GM12878 (cell line): ENCODE measurements at places on chromosomes 3 and 15.

DNA sequence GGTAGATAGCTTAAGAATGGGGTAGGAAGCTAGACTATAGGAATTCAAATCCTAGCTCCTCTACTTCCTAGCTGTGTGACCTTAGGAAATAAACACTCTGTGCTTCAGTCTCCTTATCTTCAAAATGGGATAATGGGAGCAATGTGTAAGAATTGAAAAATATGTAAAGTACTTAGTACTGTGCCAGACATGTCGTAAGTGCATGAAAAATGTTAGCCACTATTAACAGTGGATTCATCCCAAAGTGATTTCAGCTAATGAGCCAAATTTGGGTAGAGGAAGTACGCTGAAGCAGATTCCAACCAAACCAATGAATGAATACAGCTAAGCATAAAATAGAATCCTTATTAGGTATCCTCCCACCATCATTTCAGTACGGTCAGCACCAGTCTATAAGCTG lies 192.1 kb downstream of the RORA start:
- DNase-seq, result no peak

- no peak for DNase-seq
These were observed 3.0 kb upstream of the MAP1A start for GRCh38 chr15:43514241-43515057.

DNA sequence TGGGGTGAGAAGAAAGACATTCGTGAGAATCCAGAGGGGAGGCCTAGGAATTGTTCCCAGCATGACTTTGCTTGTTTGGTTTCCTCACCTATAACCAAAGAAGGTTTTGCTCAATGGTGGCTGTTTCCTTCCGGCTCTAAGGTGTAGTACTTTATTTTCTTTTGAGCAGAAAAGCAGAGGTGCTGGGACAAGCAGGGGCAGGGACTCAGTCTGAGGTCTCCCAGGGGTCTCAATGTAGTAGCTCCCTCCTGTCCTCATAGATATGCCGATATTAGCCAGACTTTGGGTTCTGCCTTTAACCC lies 41.6 kb downstream of the ZBTB38 start:
- DNase-seq, result no peak

DNA sequence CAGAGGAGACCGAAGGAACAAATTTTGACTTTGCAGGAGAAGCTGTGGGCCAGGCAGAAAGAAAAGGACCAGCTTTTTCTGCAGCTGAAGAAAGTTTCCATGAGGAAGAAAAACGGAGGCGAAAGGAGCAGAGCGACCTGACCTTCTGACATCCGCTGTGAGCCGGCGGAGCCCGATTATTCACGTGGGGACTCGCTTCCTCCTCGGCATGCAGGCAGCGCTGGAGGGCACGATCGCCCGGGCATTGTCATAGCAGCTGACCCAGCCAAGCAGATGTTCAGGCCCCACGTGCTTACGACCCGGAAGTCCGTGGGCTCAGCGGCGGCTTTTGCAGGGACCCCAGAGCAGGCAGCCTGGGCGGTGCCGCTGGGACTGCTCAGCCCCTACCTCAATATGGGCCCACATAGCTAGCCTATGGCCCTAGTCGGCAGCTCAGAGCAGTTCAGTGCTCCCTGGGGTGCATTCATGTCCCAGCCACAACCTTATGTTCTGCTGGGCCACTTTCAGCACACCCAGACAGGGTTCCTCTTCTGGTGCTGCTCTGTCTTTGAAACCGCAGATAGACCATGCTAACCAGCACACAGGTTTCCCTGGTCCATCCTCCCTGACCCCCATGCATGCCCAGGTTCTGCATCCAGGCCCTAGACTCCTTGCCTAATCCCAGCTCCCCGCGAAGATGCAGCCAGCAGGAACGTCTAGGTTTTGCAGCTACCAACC lies 10.5 kb upstream of the EIF4A2 start:
- DNase-seq, result no peak

DNA sequence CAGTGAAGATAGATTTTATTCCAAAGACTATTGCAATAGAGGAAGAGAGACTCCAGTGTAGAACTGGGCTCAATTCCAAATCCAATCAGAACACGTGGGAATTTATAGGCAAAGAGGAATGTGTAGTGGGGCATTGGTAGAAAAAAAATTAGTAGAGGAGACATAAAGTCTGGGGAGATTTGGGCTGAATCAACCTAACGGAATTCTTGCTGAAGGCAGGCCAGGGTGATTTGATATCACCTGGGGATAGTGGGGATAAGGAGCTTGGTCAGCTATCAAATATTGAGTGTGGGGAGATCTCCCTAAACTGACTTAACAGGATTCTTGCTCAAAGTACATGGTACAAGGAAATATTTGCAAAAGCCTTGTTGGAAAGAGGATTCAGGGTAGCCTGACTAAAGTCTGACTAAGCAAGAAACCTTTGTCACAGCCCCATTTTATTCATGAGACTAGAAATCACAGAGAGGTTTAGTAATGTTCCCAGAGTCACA lies 29.6 kb downstream of the SST start:
- DNase-seq, result no peak

- DNase-seq, result no peak
These were observed 28.1 kb downstream of the RPSA start for GRCh38 chr3:39434574-39434973.

GRCh38 chr15:41503669-41504010 lies 10.0 kb downstream of the ITPKA start:
- no peak for DNase-seq

DNA sequence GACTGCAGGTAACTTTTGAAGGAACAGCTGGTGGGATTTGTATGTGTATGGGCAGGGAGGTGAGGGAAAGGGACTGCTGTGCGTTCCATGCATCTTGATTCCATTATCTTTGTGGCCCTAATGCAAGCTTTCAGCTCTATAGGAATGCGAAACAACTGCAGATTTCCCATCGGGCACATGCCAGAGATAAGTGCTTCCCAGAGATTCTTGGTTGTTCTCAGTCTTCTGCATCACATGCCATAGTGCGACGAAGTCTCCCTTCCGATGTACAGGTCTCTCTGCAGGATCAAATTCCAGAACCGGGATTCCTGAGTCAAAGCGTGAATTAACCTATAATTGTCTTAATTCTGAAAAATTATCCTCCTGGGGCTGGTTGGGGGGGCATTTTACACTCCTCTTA lies 72.6 kb upstream of the NSMCE3 start:
- no peak for DNase-seq

GRCh38 chr3:31614162-31614921 lies 81.6 kb downstream of the STT3B start:
- DNase-seq, result no peak

DNA sequence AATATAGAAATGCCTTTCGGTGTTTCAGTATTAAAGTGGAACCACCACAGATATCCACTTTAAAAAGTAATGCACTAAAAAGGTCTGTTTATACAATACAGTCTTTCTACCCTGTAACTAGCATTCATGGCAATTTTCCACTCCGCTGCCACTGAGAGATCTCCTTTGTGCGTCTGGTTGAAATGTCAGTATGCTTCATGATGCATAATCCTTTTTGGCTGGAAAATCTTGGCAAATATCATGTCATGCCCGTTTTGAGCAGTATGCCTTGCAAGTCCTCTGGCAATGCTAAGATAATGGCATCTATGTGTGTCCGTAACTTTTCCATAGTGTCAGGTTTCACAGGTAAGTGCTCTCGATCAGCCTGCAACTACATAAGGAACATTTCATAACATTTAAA lies 30.8 kb upstream of the ARF4 start:
- no peak for DNase-seq

DNA sequence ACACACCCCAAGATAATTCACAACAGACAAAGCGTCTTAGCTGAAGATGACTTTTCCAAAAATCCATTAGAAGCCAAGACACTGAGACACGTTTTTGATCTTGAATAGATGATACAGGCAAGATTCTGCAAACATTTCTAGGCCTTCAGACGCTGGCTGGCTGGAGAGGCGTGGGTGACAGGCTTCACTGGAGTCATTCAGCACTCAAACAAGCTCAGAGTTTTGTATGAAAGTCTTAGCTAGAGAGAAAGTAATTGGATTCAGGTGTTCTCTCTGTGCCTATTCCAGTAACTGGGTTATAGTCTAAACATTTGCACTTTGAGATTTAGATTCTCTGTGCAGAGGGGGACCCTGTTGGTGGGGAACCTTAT lies 147.7 kb upstream of the BHLHE40 start:
- DNase-seq, result no peak

- DNase-seq, result no peak
These were observed 32.7 kb downstream of the USF3 start for GRCh38 chr3:113663761-113664160.

GRCh38 chr15:53693729-53694475 lies 65.6 kb downstream of the WDR72 start:
- DNase-seq, result no peak

DNA sequence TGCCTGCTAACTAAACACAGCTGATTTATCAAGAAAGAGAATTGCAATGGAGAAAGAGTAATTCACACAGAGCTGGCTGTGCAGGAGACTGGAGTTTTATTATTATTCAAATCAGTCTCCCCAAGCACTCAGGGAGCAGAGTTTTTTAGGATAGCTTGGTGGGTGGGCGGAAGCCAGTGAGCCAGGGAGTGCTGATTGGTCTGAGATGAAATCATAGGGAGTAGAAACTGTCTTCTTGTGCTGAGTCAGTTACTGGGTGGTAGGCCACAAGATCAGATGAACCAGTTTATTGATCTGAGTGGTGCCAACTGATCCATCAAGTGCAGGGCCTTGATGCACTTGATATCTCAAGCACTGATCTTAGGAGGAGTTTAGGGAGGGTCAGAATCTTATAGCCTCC lies 891.9 kb upstream of the CADM2 start:
- no peak for DNase-seq

DNA sequence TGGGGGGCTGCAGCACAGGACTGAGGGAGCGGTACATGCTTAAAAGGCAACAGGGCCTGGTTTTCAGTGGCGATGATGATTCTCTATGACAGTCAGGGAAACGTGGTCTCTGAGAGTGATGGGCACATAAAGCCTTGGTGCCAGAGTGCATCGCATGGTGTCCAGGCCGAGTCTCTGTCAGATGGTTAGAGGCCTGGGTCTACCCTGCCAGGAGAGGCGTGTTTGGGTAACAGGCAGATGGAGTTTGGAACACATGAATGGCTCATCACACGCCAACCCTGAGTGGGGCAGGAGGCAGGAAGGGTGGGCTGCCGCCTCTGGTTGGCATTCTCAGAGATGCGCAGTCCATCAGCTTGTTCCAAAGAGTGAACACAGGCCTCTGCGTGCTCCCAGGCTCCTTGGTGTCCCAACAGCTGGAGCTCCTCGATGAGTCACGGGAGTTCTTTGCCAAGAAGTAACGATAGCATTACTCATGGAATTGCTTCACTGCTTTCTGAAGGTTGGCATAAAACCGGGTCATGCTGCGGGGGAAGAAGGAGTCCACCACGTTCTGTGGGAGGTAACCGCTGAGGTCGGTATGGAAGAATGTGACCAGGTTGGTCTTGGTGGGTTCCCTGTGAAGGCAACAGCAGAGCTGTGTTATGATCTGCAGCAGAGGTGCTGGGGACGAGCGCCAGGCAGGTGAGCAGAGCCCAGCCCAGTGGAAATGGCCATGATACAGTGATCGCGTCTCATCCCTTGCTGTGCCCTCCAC lies 11.0 kb downstream of the STARD5 start:
- no peak for DNase-seq

GRCh38 chr15:38171973-38172372 lies 80.7 kb upstream of the SPRED1 start:
- no peak for DNase-seq

GRCh38 chr3:13072239-13072599 lies 1.0 kb downstream of the IQSEC1 start:
- peak; percentile 36 for DNase-seq

DNA sequence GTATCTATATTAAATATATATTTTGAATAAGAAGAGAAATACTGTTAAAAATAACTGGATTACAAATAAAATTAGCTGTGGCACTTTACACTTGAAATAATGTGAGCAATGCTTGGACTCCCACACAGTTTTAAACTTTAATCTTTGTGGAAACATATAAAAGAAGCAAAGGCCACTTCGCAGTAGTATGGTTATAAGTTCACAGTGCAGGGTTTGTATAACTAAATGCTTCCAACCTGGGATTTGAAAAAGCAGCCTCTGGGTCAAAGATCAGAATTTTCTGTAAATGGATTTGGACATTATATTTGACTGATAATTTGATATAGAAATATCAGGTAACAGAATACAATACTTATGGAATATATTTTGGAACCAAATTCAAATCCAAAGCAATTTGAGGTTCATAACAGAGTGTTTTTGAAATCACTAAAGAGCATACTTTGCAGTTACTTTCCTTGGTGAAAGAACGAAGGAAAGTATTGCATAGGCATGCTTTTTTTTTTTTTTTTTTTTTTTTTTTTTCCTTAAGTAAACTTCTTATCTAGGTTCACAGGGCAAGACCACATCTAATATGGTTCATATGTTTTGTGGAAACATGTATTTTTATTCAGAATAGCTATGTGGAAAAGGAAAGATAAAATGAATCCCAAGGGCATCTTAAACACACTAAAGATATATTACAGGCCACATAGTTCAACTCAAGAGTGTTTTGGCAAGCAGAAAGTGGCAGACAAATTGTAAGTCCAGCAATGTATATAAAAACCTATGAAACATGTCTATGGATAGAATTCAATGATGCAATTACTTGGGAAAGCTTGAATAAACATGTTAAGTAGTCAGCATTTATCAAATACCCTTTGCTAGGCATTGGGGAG lies 47.1 kb upstream of the SGO1 start:
- DNase-seq, result no peak

- no peak for DNase-seq
These were observed 137.7 kb upstream of the ZPLD1 start for GRCh38 chr3:102297072-102297658.

DNA sequence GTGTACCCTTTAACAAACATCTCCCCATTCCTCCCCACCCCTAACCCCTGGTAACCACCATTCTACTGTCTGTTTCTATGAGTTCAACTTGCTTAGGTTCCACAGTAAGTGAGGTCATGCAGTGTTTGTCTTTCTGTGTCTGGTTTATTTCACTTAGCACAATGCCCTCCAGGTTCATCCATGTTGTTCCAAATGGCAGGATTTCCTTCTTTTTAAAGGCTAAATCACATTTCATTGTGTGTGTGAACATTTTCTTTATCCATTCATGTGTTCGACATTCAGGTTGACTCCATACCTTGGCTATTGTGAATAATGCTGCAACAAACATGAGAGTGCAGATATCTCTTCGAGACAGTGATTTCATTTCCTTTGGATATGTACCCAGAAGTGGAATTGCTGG lies 62.7 kb downstream of the TJP1 start:
- no peak for DNase-seq

DNA sequence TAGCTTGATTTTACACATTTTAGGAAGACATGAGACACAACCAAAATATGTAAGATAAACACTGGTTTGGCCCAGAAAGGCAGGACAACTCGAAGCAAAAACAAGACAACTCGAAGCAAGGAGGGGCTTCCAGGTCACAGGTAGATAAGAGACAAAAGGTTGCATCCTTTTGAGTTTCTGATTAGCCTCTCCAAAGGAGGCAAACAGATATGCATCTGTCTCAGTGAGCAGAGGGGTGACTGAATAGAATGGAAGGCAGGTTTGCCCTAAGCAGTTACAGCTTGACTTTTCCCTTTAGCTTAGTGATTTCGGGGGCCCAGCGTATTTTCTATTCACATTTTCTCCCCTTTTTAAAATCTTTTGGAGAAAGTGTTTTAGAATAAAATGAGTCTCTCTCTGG lies 74.7 kb downstream of the GLDN start:
- DNase-seq, result no peak

GRCh38 chr3:62604298-62604697 lies 230.9 kb upstream of the FEZF2 start:
- no peak for DNase-seq

- no peak for DNase-seq
These were observed 111.0 kb upstream of the TJP1 start for GRCh38 chr15:29933042-29933803.

- DNase-seq, result no peak
These were observed 152.9 kb downstream of the SLCO3A1 start for GRCh38 chr15:92006186-92007028.

GRCh38 chr3:117509858-117510257 lies 800.3 kb downstream of the TUSC7 start:
- no peak for DNase-seq
